NCI-H2227 treated with DMSO at 0.1 percent for 48 hours (cell line): ENCODE measurements at places on chromosomes 3 and 15.

GRCh38 chr3:42165211-42165610 lies 74.1 kb downstream of the TRAK1 start:
- DNase-seq: no peak

DNA sequence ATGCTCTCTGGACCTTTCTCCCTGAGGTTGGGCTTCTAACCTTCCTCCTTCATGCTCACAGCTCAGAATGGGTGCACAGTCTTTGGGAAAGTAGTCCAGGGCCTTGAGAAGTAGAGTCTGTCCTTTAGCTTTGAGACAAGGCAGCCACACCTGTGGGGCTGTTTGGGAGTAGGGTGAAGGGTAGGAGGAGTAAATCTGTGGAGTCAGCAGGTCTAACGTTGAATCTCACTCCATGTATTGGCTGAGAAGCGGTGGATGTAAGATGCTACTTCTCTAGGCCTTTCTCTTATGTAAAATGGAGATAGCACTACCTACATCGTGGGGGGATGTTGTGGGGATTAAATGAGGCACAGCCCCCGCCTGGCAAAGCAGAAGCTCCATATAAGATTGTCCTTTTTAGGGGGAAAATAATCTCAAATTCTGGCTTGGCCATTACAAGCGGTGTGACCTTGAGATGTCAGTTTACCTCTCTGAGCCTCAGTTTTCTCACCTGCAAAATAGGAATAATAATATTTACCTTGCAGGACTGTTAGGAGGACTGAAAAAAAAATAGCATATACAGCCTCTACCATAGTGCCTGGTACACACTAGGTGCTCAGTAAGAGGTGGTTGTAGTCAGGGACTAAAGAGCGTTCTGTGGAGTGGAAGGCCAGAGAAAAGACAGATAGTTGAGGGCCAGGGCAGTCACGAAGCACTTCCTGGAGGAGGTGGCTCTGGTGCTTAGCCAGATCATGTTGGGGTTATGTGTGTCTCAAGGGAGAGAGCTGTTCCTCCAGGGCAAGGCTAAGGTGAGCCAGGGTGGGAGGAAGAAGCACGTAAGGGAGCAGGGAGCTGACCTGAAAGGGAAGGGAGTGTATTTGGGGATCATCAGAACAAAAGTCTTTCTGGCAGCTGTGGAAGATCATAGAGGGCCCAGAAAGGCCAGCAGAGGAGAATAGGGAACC lies 82.8 kb upstream of the MRPS22 start:
- no peak for DNase-seq

DNA sequence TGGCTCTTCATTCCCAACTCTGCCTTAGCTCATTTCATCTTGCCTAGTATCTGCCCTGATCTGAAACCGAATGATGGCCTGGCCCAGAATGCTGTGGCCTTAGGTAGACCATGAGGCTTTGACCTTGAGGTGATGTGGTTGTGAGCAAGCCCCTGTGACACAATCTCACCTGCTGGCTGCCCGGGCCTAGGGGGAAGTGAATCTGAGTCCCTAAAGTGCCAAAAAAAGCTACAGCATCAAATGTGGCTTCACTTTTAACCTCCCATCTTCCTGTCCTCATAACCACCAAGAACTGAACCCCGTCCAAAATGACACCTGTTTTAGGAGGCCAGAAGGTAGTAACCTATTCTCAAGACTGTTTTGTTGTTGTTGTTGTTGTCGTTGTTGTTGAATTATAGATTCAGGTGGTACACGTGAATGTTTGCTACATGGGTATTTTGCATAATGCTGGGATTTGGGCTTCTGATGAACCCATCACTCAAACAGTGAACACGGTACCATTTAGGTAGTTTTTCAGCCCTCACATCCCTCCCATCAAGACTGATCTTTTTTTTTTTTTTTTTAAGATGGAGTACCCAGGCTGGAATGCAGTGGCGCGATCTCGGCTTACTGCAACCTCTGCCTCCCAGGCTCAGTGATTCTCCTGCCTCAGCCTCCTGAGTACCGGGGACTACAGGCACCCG lies 54.6 kb downstream of the MCCC1 start:
- DNase-seq: no peak

DNA sequence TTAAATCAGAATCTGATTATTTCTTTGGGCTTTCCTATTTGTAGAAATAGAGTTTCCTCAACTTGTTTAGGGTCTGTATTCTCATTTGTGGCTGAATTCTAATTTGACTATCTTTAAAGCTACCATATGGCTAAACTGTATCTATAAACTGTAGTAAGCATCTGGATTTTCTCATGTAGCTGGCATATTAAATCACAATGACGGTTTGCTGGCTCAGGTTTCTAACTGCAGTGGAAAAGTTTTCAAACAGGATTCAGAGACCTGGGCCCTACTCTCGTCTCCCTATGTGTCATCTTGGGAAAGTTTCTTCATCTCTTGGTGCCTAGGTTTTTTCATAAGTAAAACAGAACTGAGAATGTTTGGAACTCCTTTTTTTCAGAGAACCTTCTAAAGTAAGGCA lies 68.3 kb downstream of the GALK2 start:
- DNase-seq: no peak

DNA sequence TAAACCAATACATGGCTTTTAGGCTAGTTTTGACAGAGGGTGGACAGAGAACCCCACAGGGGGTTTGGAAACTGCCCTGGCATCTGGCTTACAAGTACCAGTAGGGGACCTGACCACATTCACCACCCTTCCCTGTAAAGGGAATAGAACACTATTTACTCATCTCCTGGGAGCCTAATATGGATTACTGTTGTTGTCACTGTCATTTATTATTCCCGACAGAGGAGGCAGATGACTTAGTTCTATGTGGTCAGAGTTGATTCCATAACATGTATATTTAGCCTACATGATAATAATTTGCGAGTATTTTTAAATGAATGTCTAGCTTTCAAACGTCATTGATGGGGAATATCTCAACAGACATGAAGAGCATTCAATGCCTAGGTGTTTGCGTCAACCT lies 15.9 kb downstream of the ZBTB38 start:
- DNase-seq: peak; percentile 39

DNA sequence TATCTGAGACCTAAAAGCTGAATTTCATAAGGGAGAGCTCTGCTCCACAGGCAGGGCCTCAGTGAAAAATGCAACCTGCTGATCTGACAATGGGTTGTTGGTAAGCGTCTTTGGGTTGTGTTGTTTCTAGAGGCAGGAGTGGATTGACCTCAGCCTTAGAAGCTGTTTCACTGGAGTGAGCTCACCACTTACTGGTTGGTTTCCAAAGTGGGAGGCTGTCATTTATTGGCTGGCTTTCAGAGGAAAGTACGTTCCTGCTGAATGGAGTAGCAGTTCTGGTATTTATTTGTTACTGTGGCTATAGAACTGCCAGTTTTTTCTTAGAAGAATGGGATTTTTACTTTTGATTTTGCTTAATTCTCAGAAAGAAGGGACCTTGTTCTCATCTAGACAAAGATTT lies 29.3 kb upstream of the COL6A5 start:
- no peak for DNase-seq

DNA sequence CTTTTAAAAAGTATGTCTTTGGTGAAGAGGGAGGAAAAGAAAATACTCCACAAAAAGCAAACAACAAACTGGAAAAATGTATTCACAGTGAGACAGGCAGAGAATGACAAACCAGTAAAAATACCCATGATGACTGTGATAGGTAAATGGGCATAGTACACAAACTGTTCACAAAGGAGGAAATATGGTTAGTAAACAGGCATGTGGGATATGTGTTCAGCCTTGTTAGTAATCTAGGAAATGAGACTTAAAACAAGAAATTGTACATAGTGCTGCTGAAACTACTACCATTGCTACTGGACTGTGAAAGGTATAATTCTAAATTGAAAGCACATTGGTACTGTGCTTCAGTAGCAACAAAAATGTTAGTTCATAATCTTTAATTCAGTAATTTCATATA lies 50.1 kb downstream of the UBE2E2 start:
- no peak for DNase-seq

- no peak for DNase-seq
These were observed 41.7 kb downstream of the UBE3A start for GRCh38 chr15:25397100-25397499.

- no peak for DNase-seq
These were observed 198.1 kb upstream of the ATP10A start for GRCh38 chr15:26061248-26061647.

DNA sequence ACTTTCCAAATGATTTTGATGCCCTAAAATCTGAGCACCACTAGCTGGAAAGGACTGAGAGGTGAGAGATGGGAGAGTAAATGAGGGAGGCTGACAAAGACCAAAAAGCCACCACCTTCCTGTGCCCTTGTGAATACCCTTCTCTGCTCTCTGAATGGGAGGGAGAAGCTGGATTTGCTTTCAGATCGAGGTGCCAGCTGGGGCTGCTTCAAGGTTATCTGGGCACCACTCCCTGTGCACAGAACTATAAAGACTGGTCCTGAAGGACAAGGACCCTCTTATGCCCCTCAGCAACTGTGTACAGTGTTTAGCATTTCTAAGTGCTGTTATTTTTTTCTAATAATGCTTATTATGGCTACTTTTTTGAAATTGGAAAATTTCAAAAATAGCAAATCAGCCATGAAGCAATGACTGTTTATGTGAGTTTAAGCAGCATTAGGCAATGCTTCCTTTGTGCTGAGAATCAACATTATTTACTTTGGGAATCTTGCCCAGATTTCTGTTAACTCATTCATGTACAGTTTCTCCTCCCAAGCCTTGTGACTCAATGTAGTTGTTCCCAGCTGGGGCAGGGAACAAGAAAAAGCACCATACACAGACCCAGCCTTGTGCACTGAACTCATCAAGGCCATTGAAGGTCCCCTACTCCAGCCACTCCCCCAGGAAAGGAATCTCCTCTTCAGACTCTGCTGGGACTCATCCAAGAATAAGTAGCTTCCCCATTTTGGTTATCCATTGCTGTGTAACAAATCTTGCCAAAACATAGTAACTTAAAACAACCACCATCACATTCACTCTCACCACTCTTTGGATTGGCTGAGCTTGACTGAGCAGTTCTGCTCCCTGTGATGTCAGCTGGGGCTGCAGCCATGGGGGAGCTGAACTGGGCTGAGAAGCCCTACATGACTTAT lies 37.3 kb upstream of the CDV3 start:
- no peak for DNase-seq

DNA sequence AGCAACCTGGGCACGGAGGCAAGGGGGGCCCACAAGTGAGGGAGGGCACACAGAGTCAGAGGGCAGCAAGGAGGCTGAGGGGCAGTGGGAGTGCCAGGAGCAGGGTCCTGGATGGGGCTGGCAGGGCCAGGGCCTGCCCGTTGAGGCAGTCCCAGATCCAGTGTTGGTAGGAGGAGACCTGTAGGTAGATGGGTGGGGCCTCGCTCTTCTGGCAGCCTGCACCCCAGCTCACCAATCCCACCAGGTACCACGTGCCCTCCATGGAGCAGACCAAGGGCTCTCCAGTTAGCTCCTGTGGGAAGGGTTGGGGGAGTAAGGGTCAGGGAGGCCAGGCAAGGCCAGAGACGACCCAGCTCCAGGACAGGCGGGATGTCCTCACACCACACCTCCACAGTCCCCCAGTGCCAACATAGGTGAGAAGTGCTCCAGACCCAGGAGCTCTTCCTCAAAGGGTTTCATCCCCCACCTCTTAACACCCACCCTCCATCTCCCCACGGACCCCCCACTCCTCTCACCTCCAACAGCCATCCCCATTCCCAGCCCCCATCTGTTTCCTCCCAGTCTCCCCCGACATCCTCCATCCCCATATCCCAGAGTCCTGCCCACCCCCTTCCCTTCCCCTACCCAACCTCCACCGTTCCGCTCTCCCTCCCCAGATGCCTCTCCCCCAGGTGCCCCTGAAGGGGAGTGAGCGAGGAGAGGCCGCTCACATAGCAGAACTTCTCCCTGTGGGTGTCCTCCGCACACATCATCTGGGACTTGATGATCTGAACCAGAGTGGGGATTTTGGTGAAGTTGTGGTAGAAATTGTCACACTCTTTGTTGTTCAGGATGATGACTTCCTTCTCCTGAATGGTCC lies 5.2 kb downstream of the PRSS50 start:
- DNase-seq: no peak

DNA sequence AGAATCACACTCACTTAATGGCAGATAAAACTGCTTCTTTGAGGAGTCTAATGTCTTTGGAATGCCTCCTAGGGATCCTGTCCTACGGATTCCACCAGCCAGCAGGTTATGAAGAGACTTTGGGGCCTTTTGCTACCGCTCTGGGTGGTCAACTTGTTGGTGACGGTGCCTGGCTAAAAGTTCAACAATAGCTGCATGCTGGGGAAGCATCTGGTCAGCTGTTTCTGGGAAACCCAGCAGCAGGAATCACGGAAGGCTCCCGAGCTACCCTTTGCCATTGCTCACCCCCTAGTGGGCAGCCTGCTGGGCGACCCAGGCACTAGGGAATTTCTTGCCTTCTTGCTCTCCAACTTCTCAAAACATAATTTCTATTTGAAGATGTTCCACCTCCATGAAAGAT lies 263.3 kb downstream of the NEK10 start:
- no peak for DNase-seq

GRCh38 chr15:70923311-70924080 lies 30.9 kb downstream of the LRRC49 start:
- no peak for DNase-seq

GRCh38 chr15:64099379-64099778 lies 3.6 kb downstream of the SNX1 start:
- DNase-seq: no peak

DNA sequence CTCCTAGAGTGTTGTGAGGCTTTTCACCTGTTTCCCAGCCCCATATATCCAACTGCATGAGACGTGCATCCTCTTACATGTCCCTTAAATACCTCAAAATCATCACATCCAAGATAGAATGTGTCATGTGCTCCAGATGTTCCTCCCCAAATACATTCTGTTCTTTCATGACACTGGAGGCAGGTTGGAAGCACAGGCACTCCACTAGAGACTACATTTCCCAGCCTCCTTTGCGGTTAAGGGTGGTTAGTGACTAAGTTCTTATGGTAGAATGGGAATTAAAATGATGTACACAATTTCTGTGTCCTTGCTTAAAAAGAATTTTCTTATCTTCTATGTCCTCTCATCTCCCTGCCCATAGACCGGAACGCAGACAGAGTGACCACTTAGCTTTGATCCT lies 34.3 kb downstream of the TMEM40 start:
- DNase-seq: no peak

GRCh38 chr3:139689708-139690228 lies 12.0 kb upstream of the NMNAT3 start:
- peak; percentile 90 for DNase-seq

GRCh38 chr3:128854475-128854874 lies 24.9 kb upstream of the ACAD9 start:
- DNase-seq: no peak

GRCh38 chr3:171419457-171419856 lies 40.7 kb downstream of the TNIK start:
- no peak for DNase-seq

GRCh38 chr3:117261983-117262421 lies 552.4 kb downstream of the TUSC7 start:
- DNase-seq: no peak

DNA sequence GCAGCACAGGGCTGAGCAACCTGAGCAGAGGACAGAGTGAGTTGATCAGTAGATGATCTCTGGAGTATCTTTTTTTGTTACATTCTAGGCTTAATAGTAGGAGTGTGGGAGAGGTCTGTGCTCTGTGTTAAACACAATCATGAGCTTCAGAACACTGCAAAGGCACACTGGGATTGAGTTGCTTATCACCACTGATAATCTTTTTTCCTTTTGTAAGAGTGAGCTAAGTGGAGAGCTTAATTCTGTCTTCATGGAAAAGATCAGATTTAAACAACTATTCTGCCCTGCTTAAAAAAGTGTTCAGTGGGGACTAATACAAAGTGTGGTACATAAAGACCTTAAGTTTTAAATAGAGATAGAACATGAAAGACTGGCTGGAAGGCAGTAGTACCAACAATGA lies 1.1 kb downstream of the OR4F6 start:
- no peak for DNase-seq

GRCh38 chr3:4163011-4163410 lies 140.2 kb upstream of the SETMAR start:
- no peak for DNase-seq
